ENCODE measurements at places on chromosomes 12 and 14. TPM values are rescaled to one million over a fixed set of nuclear protein-coding genes. Genes with fewer than 3 reads are reported as not detected.

Gene ANAPC7
- 86.7 TPM for total RNA-seq

Gene VPS37B
- total RNA-seq: 21.0 TPM

DNA sequence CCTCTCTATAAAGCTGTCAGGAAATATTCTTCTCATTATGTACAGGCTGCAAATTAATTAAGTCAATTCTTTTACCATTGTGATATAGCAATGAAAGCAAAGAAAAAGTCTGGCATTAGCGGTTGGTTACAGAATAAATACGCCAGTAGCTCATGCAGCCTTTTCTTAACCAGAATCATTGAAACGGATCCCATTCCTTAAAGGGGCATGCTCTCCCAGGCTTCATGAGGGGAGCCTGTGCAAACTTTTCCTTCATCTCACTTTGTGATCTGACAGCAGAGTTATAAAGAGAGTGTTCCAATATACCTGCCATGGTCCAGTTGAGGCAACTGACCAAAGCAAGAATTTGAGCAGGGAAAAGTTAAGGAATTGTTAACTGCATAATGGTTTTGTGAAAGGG lies 337.7 kb downstream of the EMP1 start:
- H3K27me3 ChIP-seq: no peaks in the 10 kb centered on the region
- no peak overlapping the region for H3K27ac ChIP-seq
- peaks cover 3% of the 10 kb centered on the region for H3K4me1 ChIP-seq
- no peaks in the 10 kb centered on the region for H3K36me3 ChIP-seq

- H3K36me3 ChIP-seq: peaks cover 52% of the 10 kb centered on the region
- no peak for DNase-seq
- H3K4me3 ChIP-seq: no peak overlapping the region
- no peaks in the 10 kb centered on the region for H3K27me3 ChIP-seq
- no peak overlapping the region for H3K27ac ChIP-seq
These were observed 33.9 kb downstream of the MTHFD1 start for GRCh38 chr14:64422005-64422404.
